H9 (cell line): ENCODE measurements at places on chromosomes 5 and 9. TPM values are rescaled to one million over a fixed set of nuclear protein-coding genes. Genes with fewer than 3 reads are reported as not detected.

FBP2 gene
- not detected in 2 replicates for total RNA-seq

THBS4 gene
- 18.6 and 19.0 TPM in 2 replicates for total RNA-seq

IFNK gene
- not detected in 2 replicates for total RNA-seq

ARHGEF37 gene
- total RNA-seq, result 0.39 and 0.42 TPM in 2 replicates

ESM1 gene
- not detected in 2 replicates for total RNA-seq

PCDHGA7 gene
- 0.83 and 0.88 TPM in 2 replicates for total RNA-seq

- no peaks in the 10 kb centered on the region for H3K36me3 ChIP-seq
- DNase-seq, result no peak
- H3K27me3 ChIP-seq, result no peaks in the 10 kb centered on the region
- no peak overlapping the region; the same call in 2 of the 3 replicates for H3K4me3 ChIP-seq
- no peaks in the 10 kb centered on the region for H3K4me1 ChIP-seq
Measured at GRCh38 chr5:66343370-66344071, 199.4 kb downstream of the SREK1 start.

DNA sequence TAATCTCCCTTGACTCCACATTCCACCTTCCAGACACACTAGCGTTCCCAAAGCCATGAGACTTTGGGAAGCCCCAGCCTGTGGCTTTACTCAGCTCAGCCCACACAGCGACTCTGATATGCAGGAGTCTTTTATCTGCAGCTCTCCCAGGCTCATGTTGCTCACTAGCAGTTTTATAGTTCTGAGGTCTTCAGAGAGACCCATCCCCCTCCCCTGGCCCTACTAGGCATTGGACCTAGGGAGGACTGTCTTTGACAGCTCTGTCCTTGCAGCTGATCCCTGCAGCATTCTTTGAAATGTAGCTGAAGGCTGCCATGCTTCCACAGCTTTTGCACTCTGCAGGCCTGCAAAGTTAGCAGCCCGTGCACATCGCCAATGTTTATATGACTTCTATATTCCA, 19.9 kb upstream of the CYLC2 start:
- H3K4me1 ChIP-seq, result no peaks in the 10 kb centered on the region
- H3K36me3 ChIP-seq, result peaks cover 3% of the 10 kb centered on the region
- no peak overlapping the region for H3K27ac ChIP-seq
- H3K4me3 ChIP-seq, result no peak overlapping the region
- DNase-seq, result no peak
- no peaks in the 10 kb centered on the region for H3K27me3 ChIP-seq

DNA sequence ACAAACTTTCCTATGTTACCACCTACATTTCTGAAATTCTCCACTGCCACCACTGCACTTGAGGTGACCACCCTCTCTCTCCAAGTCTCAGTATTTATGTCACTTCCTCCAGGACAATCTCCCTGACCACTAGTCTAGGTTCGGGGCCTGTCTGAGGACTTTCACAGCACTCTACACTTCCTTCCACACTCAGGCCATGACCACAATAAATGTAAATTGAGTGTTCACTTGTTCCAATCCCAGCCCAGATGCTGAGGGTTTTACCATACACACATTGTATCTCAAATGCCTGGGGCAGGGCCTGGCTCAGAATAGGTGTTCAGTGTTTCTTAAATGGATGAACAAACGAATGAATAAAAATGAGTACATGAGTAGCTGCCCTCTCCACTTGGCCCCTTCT, 26.9 kb upstream of the CCNG1 start:
- H3K4me1 ChIP-seq, result no peaks in the 10 kb centered on the region
- no peaks in the 10 kb centered on the region for H3K27me3 ChIP-seq
- H3K4me3 ChIP-seq, result no peak overlapping the region
- no peaks in the 10 kb centered on the region for H3K36me3 ChIP-seq
- no peak for DNase-seq

- no peak overlapping the region for H3K4me3 ChIP-seq
- no peak overlapping the region for H3K27ac ChIP-seq
- H3K36me3 ChIP-seq, result no peaks in the 10 kb centered on the region
Measured at GRCh38 chr9:137316012-137316981, 14.2 kb upstream of the NRARP start.
